T-helper 22 cell (primary cell): ENCODE measurements at places on chromosomes 1 and 21.

DNA sequence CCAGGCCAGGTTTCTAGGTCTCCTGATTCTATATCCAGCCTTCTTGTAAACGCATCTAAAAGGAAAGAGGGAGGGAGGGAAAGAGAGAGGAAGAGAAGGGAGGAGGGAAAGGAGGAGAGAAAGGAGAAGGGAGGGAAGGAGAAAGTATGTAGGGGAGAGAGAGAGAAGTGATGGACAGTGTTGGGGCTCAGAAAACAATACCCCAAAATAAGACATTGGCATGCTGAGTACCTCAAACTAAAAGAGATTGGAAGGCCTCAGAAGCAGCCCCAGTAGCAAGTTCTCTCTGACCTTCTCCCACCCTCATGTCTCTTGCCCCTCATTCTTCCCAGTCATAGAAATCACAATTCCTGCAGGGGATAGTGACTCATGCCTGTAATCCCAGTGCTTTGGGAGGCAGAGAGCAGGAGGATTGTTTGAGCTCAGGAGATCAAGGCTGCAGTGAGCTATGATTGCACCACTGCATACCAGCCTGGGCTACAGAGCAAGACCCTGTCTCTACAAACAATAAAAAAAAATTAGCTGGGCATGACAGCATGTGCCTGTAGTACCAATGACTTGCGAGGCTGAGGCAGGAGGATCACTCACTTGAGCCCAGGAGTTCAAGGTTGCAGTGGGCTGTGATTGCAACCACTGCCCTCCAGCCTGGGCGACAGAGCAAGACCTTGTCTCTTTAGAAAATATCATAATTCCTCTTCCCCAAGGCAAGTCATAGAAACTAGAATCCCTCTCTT, 51.2 kb downstream of the DNTTIP2 start:
- no peak for DNase-seq

DNA sequence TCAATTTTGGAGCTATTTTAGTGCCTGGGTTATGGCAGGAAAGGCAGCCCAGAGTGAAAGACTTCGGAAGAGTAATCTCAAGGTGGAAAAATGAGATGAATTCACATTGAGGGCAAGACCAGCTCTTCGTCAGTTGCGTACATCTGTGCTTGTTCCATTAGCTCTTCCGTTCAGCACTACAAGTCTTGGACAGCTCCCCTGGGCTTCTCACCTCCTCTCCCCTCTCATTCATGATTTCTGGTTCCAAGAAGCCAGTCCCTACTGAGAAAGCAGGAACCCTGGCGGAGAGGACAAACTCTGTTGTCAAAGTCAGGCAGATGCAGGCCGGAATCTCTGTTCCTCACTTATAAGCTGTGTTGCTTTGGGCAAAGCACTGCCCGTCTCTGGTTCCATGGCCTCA, 76.5 kb downstream of the ACTL8 start:
- DNase-seq = no peak

GRCh38 chr1:167479331-167479979, 38.9 kb downstream of the CD247 start:
- DNase-seq = no peak

DNA sequence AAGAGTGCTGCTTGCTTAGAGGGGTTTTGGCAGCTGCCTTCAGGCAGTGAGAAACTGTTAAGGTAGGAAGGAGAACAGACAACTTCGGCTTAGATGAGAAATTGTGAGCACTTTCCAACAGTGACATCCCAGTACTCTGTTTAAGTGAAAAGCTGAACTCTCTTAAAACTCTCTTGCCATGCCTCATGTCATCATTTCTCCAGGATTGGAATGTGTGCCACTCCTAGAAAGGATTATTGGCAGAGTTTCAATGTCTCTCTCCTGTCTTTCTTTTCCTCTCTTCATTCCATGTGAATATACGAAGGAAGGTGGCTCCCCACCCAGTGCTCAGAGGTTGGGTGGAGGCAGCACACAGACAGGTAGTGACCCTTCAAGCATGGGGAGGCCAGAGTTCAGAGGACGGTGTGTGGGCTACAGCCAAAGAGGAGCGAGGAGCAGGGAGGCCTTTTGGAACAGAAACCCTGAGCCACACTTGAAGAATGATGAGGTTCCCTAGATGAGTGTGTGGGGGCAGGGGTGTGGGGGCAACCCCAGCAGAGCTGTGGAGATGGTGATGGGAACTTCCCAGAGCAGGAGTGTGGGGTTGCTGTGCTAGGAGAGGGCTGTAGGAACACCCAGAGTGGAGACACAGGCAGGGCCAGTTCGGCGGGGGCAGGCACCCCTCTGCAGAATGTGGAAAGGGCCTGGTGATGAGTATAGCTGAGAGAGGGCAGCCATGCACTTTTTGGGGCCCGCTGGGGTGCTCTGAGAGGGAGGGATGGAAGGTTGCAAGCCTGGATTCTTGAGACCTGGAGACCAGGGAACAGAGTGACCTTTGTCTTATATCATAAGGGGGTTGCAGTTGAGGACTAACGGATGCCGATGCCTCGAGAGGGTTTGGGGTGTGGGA, 58.8 kb downstream of the GALNT2 start:
- no peak for DNase-seq

DNA sequence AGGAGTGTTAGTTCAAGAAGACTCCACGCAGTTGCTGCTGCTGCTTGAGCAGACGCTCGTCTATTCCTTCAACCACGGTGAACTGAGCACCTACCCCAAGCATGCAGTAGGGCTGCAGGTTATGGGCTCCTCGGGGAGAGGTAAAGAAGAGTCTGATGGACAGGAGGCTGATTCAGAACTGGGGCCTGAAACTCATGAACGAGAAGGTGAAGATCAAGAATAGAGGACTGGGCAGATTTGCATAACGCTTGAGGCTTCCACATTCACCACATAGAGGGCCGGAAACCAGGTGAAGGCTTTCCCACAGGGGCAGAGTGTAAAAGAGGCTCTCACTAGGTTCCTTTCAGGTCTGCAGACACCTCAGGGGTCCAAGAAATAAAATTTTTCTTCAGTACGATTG, 9.1 kb downstream of the ABCA4 start:
- DNase-seq = no peak

- peak; percentile 15 for DNase-seq
Observed at GRCh38 chr1:231421546-231421970, 529 bp downstream of the EGLN1 start.

DNA sequence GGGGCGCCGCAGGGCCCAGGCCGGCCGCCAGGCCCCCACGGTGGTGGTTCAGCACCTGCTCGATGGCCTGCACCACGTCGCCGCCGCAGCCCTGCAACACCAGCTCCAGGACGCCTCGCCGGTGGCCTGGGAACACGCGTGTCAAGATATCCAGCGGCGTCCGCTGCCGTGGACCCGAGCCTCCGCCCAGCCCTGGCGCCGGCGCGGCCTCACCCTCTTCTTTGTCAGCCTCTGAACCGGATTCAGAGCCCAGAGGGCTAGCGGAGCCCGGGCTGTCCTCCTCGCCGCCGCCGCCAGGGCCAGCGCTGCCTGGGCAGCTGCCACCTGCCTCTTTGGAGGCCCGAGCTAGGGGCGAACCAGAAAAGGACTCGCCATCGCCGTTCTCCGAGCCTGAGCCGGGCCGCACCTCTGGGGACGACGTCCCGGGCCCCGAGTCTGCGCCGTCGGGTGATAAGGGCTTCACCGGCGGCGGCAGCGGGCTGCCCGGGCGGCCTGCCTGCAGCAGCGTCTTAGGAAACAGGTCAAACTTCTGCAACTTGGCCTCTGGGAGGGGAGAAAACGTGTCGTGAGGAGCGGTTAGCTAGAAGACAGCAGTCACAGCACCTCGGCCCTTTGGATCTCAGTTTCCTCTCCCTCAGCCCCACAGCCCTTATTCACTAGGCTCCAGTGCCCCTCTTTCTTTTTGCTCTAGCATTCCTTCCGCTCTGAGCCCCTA, 3.9 kb downstream of the DMRTA2 start:
- no peak for DNase-seq

GRCh38 chr1:239854922-239855321, 236.8 kb upstream of the FMN2 start:
- DNase-seq = no peak

DNA sequence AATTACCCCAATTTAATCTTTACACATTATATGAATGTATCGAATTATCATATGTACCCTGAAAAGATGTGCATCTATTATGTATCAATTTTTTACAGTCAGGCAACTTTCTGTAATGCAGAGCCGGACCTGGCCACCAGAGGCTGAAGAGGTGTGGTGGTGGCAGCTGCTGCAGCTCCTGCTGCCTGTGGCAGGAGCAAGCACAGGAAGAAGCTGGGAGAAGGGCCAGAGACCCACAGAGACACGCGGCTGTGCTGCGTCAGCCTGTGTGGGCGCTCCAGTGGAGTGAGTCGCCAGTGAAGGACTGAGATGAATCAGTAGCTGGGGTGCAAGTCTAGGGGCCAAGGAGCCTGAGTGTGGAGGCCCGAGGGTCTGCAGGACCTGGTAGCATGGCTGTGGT, 74.3 kb upstream of the COG2 start:
- DNase-seq = no peak

GRCh38 chr1:109482791-109483671, 674 bp upstream of the ATXN7L2 start:
- DNase-seq = peak; percentile 42

- DNase-seq = no peak
Observed at GRCh38 chr1:235601104-235601503, 48.5 kb downstream of the GNG4 start.

- DNase-seq = no peak
Observed at GRCh38 chr1:216849146-216849545, 125.9 kb upstream of the ESRRG start.

DNA sequence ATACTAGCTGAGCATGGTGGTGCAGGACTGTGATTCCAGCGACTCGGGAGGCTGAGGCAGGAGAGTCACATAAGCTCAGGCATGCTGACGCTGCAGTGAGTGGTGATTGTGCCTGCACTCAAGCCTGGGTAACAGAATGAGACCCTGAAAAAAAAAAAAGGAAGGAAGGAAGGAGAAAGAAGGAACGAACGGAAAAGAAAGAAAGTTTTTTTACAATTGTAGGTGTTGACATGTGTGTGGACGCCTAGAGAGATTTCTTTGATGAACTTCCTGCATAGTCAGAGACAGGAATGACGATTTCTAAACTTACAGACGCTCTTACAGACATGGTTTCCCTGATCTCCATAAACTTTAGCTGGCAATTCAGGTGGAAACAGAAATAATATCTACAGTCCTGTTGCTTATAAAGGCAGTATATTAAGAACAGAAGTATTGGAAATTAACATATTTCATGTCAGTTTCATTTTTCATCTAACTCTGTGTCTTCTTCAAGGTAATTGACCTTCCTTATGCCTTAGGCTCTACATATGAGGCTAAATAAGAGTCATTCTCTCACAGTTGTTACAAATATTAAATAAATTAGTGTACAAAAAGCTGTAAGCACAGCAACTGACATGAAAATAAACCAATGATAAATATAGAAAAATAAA, 4.1 kb downstream of the SAMSN1 start:
- no peak for DNase-seq

DNA sequence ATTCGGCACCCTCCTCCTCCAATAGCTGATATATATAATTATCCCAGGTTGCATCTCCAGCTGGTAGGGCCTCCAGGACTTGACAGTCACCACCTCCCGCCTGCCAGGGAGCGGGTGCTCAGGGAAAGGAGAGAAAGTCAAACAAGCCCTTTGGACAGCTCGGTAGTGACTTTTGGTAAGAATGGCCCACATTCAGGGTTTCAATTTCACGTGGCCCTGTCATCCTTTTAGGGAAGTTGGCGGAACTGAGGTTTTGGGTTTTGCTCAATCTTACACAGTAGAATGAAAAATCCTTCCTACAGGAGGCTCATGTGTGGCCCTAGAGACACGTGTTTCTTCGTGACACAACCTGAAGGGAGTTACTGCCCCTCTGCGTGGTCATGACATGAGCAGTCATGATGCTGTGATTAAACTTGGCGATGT, 44.2 kb downstream of the CAPN8 start:
- no peak for DNase-seq

DNA sequence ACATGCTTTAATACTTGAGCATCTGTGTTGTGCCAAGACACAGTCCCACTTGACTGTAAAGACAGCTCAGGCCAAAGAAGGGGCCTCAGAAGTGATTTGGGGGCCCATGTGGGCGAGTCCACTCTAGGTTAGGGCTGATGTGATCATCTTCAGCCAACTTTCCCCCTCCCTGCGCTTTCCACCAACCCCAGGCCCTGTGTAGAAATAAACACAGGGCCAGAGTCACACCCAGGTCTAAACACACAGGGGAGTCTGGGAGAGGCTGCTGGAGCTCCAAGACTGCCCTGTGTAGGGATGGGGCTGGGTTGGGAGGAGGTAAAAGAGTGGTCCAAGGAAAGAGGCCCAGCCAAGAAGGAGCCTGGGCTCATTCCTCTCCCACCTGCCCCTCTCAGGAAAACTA, 2.5 kb upstream of the WNT2B start:
- DNase-seq = no peak

DNA sequence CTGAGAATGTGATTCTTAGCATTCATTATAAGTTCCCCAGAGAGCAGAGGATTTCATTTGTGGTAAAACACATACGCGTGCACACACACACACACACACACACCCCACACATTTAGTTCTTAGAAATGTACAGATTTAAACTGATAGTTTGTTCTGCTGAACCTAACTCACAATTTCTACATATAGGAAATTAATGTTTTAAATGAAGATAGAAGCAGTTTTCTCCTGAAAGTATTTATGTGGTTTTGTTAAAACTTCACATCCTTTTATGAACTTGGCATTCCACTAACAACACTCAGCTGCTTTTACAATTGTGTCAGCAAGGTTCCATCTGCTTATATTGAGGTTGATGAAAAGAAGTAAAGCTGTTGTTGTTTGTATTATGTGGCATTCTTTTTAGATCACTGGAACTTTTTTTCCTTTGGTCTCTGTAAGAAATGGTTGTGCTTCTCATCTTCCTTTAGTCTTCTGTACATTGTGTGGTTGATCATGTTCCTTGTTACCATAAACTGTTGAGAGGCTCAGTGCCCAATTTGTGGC, 41.6 kb downstream of the AK4 start:
- no peak for DNase-seq

- DNase-seq = no peak
Observed at GRCh38 chr1:27589841-27590426, 14.0 kb downstream of the AHDC1 start.

GRCh38 chr1:229203030-229203751, 67.7 kb upstream of the RAB4A start:
- DNase-seq = no peak

GRCh38 chr1:18187054-18187453, 79.5 kb downstream of the IGSF21 start:
- DNase-seq = no peak

DNA sequence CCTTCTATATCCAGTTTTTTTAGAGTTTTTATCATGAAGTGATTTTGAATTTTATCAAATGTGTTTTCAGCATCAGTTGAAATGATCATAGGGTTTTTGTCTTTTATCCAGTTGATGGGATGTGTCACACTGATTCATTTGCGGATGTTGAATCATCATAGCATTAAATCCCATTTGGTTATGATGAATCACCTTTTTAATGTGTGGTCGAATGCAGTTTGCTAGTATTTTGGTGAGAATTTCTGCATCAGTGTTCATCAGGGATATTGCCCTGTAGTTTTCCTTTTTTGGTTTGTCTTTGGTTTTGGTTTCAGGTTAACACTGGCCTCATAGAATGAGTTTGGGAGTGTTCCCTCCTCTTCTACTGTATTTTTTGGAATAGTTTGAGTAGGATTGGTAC, 80.3 kb downstream of the DIRAS3 start:
- DNase-seq = no peak

GRCh38 chr21:38359835-38360234, 103.0 kb downstream of the KCNJ15 start:
- DNase-seq = no peak
